Hematopoietic multipotent progenitor cell treated with erythropoietin and hydrocortisone succinate and interleukin-3 and kit ligand, for 8 days (in vitro differentiated cells): ENCODE measurements at places on chromosomes 11 and 22.

DNA sequence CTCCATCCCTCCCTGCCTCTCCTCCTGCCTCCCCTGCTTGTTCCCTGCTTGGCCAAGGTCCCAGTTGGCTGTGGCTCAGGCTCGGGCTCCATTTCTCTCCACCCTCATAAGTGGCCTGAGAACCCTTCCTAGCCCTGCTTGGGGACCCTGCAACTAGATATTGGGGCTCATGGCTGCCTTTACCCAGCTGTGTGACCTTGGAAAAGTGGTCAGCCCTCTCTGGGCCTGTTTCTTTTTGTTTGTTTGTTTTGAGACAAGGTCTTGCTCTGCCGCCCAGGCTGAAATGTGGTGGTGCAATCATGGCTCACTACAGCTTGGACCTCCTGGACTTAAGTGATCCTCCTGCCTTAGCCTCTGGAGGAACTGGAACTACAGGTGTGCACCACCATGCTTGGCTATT is 20.3 kb upstream of the CABP2 start:
- no peak for DNase-seq

DNA sequence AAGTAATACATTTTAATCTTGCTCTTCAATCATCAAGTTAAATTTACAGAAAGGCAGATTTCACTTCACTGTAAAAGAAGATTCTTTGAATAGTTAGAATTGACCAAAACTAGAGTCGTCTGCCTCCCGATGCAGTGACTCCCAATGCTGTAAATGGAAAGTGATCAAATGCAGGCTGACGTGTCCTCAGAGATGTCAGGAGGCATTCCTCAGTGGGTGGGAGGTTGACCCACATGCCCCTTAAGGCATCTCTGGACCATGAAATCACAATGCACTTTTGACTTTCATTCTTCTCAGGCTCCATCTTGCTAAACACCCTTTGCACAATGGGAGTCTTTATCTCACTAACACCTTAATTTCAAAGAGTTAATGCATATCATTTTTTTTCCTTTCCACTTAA is 19.0 kb upstream of the CECR2 start:
- DNase-seq, result no peak

DNA sequence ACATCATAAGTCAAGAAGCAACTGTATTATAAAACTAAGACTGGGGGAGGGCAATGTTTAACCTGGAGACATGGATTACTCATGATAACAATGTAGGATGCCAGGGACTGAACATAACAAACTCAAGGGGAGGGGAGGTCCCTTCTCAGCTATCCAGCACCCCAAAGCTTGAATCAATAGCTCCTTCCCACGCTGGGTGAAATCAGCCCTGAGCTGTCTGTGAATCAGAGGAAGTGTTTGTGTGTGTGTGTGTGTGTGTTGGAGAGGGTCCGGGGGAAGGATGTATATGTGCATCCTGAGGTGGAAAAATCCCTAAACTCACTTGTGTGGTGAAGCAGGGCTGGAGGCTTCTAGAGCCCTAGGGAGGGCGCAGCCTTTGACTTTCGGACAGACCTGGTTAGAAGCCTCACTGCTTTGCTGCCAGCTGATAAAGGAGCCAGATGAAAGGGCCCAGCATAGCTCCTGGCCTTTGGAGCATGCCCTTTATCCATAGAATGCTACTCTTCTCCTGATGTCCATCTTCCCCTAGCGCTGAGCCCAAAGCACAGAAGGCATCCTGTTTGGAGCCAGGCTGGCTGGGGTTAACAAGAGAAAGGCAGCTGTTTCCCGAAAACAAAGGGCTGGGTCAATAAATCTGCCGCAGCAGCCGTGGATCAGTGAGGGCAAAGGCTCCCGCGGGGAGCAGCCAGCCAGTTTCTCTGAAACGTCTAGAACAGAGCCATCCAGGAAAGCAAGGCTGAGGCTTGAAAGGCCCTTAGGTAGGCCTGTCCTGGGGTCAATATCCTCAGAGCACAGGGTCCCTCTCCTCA is 35.8 kb downstream of the TNKS1BP1 start:
- DNase-seq, result no peak

- DNase-seq, result no peak
Observed at GRCh38 chr11:38046571-38047135, 1448.6 kb upstream of the RAG2 start.

GRCh38 chr11:701741-702461 is 4.1 kb upstream of the EPS8L2 start:
- DNase-seq, result peak; percentile 50
